ENCODE measurements at places on chromosomes 16 and 17.

- no peak overlapping the region for H3K4me3 ChIP-seq
- H3K36me3 ChIP-seq = no peaks in the 10 kb centered on the region
- no peaks in the 10 kb centered on the region for H3K4me1 ChIP-seq
- H3K27me3 ChIP-seq = peaks cover 62% of the 10 kb centered on the region
- H3K27ac ChIP-seq = no peak overlapping the region
- DNase-seq = no peak
Observed at GRCh38 chr17:40679523-40679907, 14.5 kb upstream of the KRT222 start.

- no peak for DNase-seq
- H3K4me1 ChIP-seq = no peaks in the 10 kb centered on the region
- no peaks in the 10 kb centered on the region for H3K36me3 ChIP-seq
- H3K4me3 ChIP-seq = no peak overlapping the region
- no peak overlapping the region for H3K27ac ChIP-seq
Observed at GRCh38 chr16:12455287-12455798, 348.3 kb downstream of the CPPED1 start.

- no peak overlapping the region for H3K4me3 ChIP-seq
- no peaks in the 10 kb centered on the region for H3K36me3 ChIP-seq
- DNase-seq = no peak
- no peak overlapping the region for H3K27ac ChIP-seq
Observed at GRCh38 chr17:68821860-68822696, 133.1 kb downstream of the ABCA8 start.

DNA sequence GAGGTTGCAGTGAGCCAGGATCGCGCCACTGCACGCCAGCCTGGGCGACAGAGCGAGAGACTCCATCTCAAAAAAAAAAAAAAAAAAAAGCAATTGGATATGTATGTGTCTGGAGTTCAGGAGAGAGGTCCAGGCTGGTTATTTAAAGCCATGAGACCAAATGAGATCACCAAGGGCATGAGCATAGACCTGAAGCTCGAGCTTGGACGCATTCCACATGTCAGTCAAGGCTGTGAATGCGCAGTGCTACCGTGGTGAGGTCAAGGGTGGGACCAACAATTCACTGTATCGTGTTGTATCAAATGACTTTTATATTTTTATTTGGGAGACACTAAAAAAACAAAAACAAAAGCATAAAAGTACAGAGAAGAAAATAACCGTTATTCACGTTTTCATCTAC lies 29.1 kb upstream of the SPNS2 start:
- H3K27ac ChIP-seq = no peak overlapping the region
- no peaks in the 10 kb centered on the region for H3K4me1 ChIP-seq
- no peaks in the 10 kb centered on the region for H3K36me3 ChIP-seq

DNA sequence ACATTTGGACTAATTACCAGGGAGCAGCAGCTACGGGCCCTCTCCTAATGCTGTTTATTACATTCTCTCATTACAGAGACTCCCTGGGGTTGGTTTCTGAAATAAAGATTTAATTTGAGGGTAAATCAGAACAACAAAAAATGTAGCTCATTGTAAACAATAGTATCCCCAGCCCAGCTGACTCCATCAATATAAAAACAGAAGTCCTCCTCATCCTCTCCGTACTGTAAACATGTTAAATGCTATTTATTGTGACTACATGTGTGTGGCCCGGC lies 670.4 kb downstream of the TOX3 start:
- peaks cover 18% of the 10 kb centered on the region for H3K4me1 ChIP-seq
- no peak overlapping the region for H3K27ac ChIP-seq
- DNase-seq = no peak
- H3K27me3 ChIP-seq = no peaks in the 10 kb centered on the region

DNA sequence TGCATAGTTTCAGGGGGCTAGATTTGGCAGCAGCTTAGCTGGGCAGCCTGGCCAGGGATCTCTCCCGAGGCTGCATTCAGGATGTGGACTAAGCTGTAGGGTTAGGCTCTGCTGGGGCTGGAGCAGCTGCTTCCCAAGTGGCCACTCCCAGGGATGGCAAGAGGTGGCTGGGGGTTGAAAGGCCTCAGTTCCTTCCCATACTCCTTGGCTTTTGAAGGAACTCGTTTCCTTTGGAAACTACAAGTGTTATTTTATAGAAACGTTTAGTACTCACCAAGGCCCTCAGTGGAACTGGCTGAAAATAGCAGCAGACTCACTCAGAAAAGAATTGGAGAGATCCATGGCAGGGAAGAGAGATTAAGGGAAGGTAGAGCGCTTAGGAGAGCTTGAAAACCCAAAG lies 76.4 kb downstream of the WWP2 start:
- peaks cover 4% of the 10 kb centered on the region for H3K36me3 ChIP-seq
- no peaks in the 10 kb centered on the region for H3K27me3 ChIP-seq
- H3K4me1 ChIP-seq = peaks cover 60% of the 10 kb centered on the region

GRCh38 chr17:7120123-7120522 lies 5.5 kb upstream of the ASGR2 start:
- no peak overlapping the region for H3K4me3 ChIP-seq
- DNase-seq = no peak
- peaks cover 23% of the 10 kb centered on the region for H3K4me1 ChIP-seq
- H3K27me3 ChIP-seq = peaks cover 2% of the 10 kb centered on the region
- H3K36me3 ChIP-seq = peaks cover 3% of the 10 kb centered on the region

DNA sequence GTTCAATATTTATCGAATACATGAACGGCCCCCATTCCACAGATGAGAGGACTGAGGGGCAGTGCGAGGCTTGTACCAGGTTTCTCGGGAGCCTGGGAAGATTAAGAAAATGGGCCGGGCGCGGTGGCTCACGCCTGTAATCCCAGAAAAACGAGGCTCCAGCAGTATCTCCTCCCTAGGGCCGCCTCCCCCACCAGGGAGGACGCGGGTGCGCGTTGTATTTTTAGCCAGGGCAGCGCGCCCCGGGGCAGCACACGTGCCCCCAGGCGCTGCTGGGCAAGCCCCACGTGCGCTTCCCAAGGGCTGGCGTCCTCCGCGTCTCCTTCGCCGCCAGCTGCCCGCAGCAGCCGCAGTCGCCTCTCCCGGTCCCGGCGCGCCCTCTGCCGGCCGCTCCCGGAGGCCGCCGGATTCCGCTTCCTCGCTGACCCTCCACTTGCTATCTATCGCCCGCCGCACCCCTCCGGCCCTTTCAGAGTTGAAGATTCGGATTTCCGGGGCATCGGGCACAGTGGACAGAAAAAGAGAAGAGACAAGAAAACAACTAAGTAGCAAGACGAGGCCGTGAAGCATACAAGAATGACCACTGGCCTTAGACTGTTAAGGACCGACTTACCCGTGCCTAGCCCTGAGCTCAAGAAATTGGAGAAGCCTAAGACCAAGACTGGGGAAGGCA lies 1.9 kb upstream of the YBX2 start:
- H3K4me1 ChIP-seq = peaks cover 22% of the 10 kb centered on the region
- no peaks in the 10 kb centered on the region for H3K36me3 ChIP-seq
- H3K27ac ChIP-seq = no peak overlapping the region
- peaks cover 15% of the 10 kb centered on the region for H3K27me3 ChIP-seq
- DNase-seq = peak; percentile 94

- no peaks in the 10 kb centered on the region for H3K36me3 ChIP-seq
- peaks cover 35% of the 10 kb centered on the region for H3K4me1 ChIP-seq
- DNase-seq = no peak
Observed at GRCh38 chr16:85967111-85967510, 68.1 kb downstream of the IRF8 start.

DNA sequence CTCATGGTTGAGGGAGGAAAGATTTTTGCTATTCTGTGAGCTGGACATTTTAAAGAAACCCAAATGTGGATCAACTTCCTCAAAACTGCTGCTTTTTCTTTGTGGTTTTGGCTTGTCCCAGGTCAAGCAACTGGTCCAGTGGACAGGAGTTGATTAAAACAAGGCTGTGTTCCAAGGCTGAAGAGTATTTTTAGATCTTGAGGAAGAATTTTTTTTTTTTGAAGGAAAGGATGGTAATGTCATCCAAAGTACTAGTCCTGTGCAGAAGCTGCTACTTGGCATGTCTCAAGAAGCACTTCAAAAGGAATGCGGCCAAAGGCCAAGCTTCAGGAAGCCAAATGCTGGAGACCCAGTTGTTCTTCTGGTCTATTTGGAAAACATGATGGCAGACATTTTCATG lies 8.0 kb upstream of the MYH2 start:
- no peak for DNase-seq
- no peaks in the 10 kb centered on the region for H3K36me3 ChIP-seq
- no peaks in the 10 kb centered on the region for H3K4me1 ChIP-seq
- no peak overlapping the region for H3K27ac ChIP-seq

DNA sequence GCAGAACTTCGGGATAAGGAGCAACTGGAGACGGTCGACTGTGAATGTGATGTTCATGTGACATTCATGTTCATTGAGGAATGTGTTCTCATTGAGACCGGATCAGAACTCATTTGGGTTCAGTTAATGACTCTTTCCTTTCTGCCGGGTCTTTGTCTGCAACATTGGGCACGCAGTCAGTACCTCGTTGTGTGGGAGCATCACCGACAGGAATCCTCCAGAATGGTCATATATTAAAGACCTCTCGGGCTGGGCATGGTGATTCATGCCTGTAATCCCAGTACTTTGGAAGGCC lies 144.6 kb downstream of the PITPNC1 start:
- H3K27ac ChIP-seq = no peak overlapping the region
- no peak for DNase-seq
- no peaks in the 10 kb centered on the region for H3K27me3 ChIP-seq
- H3K4me3 ChIP-seq = no peak overlapping the region
- peaks cover 2% of the 10 kb centered on the region for H3K36me3 ChIP-seq

- no peaks in the 10 kb centered on the region for H3K27me3 ChIP-seq
- peaks cover 11% of the 10 kb centered on the region for H3K36me3 ChIP-seq
- peak within 1 kb of the TSS; percentile 87 for H3K27ac ChIP-seq
- DNase-seq = no peak
Observed at GRCh38 chr17:4950746-4951204, at the start of gene ENO3. TSS of gene ENO3 (plus strand) at chr17:4951119. CDS start at chr17:4951830, 711 bp downstream.

- no peaks in the 10 kb centered on the region for H3K4me1 ChIP-seq
- peaks cover 22% of the 10 kb centered on the region for H3K27me3 ChIP-seq
- H3K27ac ChIP-seq = no peak overlapping the region
- no peaks in the 10 kb centered on the region for H3K36me3 ChIP-seq
- no peak overlapping the region for H3K4me3 ChIP-seq
Observed at GRCh38 chr16:4994719-4995434, 36.7 kb downstream of the SEC14L5 start.

- no peaks in the 10 kb centered on the region for H3K27me3 ChIP-seq
- H3K4me3 ChIP-seq = no peak overlapping the region
- no peak for DNase-seq
- peaks cover 6% of the 10 kb centered on the region for H3K4me1 ChIP-seq
Observed at GRCh38 chr17:12979826-12980500, 37.9 kb downstream of the ELAC2 start.

- H3K27me3 ChIP-seq = no peaks in the 10 kb centered on the region
- no peak for DNase-seq
- H3K36me3 ChIP-seq = no peaks in the 10 kb centered on the region
- peak overlapping the region; percentile 96 for H3K27ac ChIP-seq
- H3K4me3 ChIP-seq = no peak overlapping the region
- peaks cover 67% of the 10 kb centered on the region for H3K4me1 ChIP-seq
Observed at GRCh38 chr16:73171380-73171779, 123.5 kb upstream of the ZFHX3 start.

DNA sequence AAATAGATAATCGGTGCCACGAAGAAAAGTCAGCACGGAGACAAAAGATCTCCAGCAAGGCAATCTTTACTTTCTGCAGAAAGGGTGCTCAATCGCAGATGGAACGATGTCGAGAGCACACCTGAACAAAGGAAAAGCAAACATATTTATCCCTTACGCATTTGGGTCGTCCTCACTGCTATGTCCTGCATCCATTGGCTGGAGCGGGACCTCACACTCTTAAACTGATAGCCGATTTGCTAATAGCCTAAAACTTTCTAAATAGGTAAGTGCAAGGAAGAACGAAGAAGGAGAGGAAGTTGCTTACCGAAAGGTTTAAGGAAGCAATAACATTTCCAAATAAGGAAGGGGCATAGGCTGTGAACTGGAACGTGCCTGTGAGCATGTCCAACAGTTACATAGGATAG lies 1.2 kb upstream of the AKAP10 start:
- no peaks in the 10 kb centered on the region for H3K36me3 ChIP-seq
- DNase-seq = no peak
- no peak overlapping the region for H3K27ac ChIP-seq
- H3K4me1 ChIP-seq = peaks cover 28% of the 10 kb centered on the region
- H3K4me3 ChIP-seq = peak overlapping the region; percentile 90

- DNase-seq = no peak
- no peak overlapping the region for H3K27ac ChIP-seq
- H3K36me3 ChIP-seq = peaks cover 2% of the 10 kb centered on the region
- H3K4me3 ChIP-seq = no peak overlapping the region
- H3K27me3 ChIP-seq = peaks cover 8% of the 10 kb centered on the region
Observed at GRCh38 chr17:1976000-1976682, 49.0 kb downstream of the RTN4RL1 start.

DNA sequence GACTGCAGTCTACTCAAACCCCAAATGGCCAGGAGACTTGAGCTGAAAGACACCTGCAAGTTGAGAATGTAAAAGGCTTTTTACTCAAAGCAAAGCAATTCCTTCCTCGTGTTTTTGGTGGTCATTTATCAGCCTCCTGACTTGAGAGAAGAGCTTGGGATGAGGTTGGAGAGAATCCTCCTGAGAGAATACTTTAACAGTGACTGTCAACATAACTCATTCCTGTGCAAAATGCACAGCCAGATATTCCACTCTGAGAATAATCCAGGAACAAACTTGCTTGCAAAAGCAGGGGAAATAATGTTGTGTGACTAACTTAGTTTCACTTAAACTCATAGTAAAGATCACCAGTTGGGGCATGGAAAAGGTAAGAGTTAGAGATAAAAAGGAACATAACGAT lies 53.4 kb downstream of the SNTB2 start:
- peak overlapping the region; percentile 29 for H3K27ac ChIP-seq
- no peaks in the 10 kb centered on the region for H3K27me3 ChIP-seq
- no peak overlapping the region for H3K4me3 ChIP-seq
- peaks cover 3% of the 10 kb centered on the region for H3K36me3 ChIP-seq
- DNase-seq = no peak
- H3K4me1 ChIP-seq = peaks cover 37% of the 10 kb centered on the region

GRCh38 chr17:913207-913606 lies 66.4 kb downstream of the NXN start:
- no peak for DNase-seq
- H3K27ac ChIP-seq = peak overlapping the region; percentile 11
- H3K36me3 ChIP-seq = peaks cover 5% of the 10 kb centered on the region
- H3K4me3 ChIP-seq = no peak overlapping the region
- H3K4me1 ChIP-seq = peaks cover 80% of the 10 kb centered on the region

- DNase-seq = no peak
- no peaks in the 10 kb centered on the region for H3K27me3 ChIP-seq
- peak overlapping the region; percentile 74 for H3K27ac ChIP-seq
- peaks cover 7% of the 10 kb centered on the region for H3K36me3 ChIP-seq
- H3K4me1 ChIP-seq = peaks cover 61% of the 10 kb centered on the region
Observed at GRCh38 chr17:37815536-37815935, 70.7 kb upstream of the HNF1B start.

All from chondrocyte (in vitro differentiated cells).